ENCODE measurements at places on chromosomes 6 and 20.

- no peak for DNase-seq
These were observed 21.8 kb downstream of the NPEPL1 start for GRCh38 chr20:58714340-58714922.

GRCh38 chr6:113856625-113857555 lies at the start of gene MARCKS:
MARCKS (plus strand) TSS chr6:113857345; CDS start chr6:113857746, 401 bp downstream.
- peak; percentile 54 for DNase-seq

- DNase-seq, result no peak
These were observed 748 bp upstream of the ZNF292 start for GRCh38 chr6:87154641-87154992.

- no peak for DNase-seq
These were observed 67.6 kb downstream of the NUDT3 start for GRCh38 chr6:34324738-34325444.

DNA sequence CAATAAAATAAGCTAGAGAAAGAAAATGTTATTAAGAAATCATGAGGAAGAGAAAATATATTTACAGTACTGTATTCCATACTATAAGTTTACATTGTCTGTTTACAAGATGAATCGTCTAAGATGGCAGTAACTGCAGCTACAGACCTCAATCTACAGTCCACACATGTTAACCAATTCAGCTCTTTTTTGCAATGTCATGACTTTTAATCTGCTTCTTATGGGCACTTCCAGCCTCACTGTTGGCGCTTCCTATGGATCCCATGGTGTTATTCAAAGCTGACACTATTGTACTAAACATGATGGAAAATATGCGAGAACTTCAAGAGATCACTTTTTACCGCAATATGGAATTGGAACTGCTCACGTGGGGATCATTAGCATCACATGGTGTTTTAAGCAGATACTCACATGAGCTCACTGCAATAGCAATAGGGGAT lies 451.5 kb upstream of the CITED2 start:
- no peak for DNase-seq
